ENCODE measurements at places on chromosomes 5 and 9. TPM values are rescaled to one million over a fixed set of nuclear protein-coding genes. Genes with fewer than 3 reads are reported as not detected.

The MYMK gene
- not detected for total RNA-seq

The FRMPD1 gene
- total RNA-seq, result 0.07 TPM

The IFNA14 gene
- not detected for total RNA-seq

The SNAPC4 gene
- 20.0 TPM for total RNA-seq

DNA sequence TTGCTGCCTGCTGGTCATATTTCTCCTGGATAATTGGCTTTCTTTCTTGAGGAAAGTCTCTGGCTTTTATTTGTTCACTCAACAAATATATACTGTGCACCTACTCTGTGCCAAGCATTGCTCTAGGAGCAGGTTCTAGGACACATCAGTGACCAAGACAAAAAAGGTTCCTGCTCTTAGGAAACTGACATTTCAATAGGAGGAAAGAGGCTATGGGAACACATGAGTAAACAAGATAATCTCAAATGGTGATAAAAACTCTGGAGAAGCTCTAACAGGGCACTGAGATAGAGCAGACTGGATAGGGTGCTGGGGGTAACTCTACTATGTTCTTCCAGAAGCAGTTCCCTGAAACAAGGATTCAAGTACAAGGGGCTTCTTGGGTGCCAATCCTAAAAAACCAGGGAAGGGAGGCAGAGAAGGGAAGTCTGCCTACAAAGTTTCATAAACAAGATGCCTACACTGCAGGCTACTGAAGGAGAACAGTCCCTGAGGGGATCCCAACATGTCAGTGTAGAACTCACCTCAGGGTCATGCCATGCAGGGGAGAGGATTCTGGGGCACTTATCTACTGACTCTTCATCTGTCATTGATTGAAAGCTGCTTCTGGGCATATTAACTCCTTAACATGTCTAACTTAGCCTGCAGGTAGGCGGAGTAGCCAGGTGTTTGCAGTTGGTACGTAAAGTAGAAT, 181.3 kb downstream of the GRIA1 start:
- no peaks in the 10 kb centered on the region for H3K36me3 ChIP-seq
- H3K4me3 ChIP-seq, result no peak overlapping the region
- no peak for DNase-seq

GRCh38 chr9:83792746-83793145, 24.8 kb downstream of the GKAP1 start:
- H3K4me1 ChIP-seq, result no peaks in the 10 kb centered on the region
- H3K4me3 ChIP-seq, result no peak overlapping the region
- H3K36me3 ChIP-seq, result peaks cover 19% of the 10 kb centered on the region

GRCh38 chr5:171897231-171897630, 109.2 kb downstream of the FBXW11 start:
- no peak for DNase-seq
- peaks cover 80% of the 10 kb centered on the region for H3K36me3 ChIP-seq
- no peak overlapping the region for H3K27ac ChIP-seq
- peaks cover 2% of the 10 kb centered on the region for H3K4me1 ChIP-seq

GRCh38 chr9:137723783-137724445, 105.1 kb downstream of the EHMT1 start:
- peaks cover 65% of the 10 kb centered on the region for H3K36me3 ChIP-seq
- H3K27ac ChIP-seq, result peak overlapping the region; percentile 91
- H3K4me1 ChIP-seq, result peaks cover 37% of the 10 kb centered on the region

- H3K4me3 ChIP-seq, result peak overlapping the region; percentile 96
- peak; percentile 47 for DNase-seq
- H3K27ac ChIP-seq, result peak overlapping the region; percentile 98
- no peaks in the 10 kb centered on the region for H3K27me3 ChIP-seq
- H3K36me3 ChIP-seq, result peaks cover 14% of the 10 kb centered on the region
These were observed 1.0 kb upstream of the GOLGA1 start for GRCh38 chr9:124941679-124942561.

GRCh38 chr5:74188351-74189105, 452.0 kb downstream of the ENC1 start:
- DNase-seq, result no peak
- peaks cover 10% of the 10 kb centered on the region for H3K27me3 ChIP-seq
- no peak overlapping the region for H3K4me3 ChIP-seq
- H3K27ac ChIP-seq, result no peak overlapping the region

GRCh38 chr5:111914966-111915636, 158.1 kb upstream of the NREP start:
- H3K36me3 ChIP-seq, result no peaks in the 10 kb centered on the region
- peaks cover 3% of the 10 kb centered on the region for H3K4me1 ChIP-seq
- no peaks in the 10 kb centered on the region for H3K27me3 ChIP-seq
- DNase-seq, result no peak
- H3K27ac ChIP-seq, result no peak overlapping the region
- H3K4me3 ChIP-seq, result no peak overlapping the region

DNA sequence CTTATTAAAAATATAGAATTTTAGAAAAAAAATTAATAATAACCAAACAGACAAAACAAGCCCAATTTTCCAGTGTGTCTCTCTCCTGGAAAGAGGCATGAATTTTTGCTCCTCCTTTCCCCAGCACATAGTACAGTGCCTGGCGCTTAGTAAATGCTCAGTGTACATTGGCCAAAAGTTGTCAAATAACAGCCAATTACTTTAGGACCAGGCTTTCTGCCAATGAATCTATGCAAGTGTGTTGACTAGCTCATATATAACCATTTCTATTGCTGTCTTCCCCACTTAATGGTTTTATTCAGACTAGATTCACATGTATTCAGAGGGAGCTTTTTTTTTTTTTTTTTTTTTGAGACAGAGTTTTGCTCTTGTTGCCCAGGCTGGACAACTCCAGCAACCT, 120.1 kb upstream of the CD180 start:
- no peaks in the 10 kb centered on the region for H3K36me3 ChIP-seq
- H3K4me1 ChIP-seq, result peaks cover 10% of the 10 kb centered on the region
- H3K27ac ChIP-seq, result no peak overlapping the region
- no peaks in the 10 kb centered on the region for H3K27me3 ChIP-seq
- H3K4me3 ChIP-seq, result no peak overlapping the region
